ENCODE measurements at places on chromosomes 13 and 19.

- H3K36me3 ChIP-seq, result no peaks in the 10 kb centered on the region
- peaks cover 13% of the 10 kb centered on the region for H3K27me3 ChIP-seq
- DNase-seq, result no peak
- H3K4me3 ChIP-seq, result peak overlapping the region; percentile 17
- peaks cover 14% of the 10 kb centered on the region for H3K4me1 ChIP-seq
These were observed 1.9 kb downstream of the CBARP start for GRCh38 chr19:1235625-1236538.

GRCh38 chr13:105787632-105788031, 747.8 kb downstream of the EFNB2 start:
- no peaks in the 10 kb centered on the region for H3K4me1 ChIP-seq
- no peak for DNase-seq
- H3K36me3 ChIP-seq, result no peaks in the 10 kb centered on the region
- H3K27me3 ChIP-seq, result no peaks in the 10 kb centered on the region

DNA sequence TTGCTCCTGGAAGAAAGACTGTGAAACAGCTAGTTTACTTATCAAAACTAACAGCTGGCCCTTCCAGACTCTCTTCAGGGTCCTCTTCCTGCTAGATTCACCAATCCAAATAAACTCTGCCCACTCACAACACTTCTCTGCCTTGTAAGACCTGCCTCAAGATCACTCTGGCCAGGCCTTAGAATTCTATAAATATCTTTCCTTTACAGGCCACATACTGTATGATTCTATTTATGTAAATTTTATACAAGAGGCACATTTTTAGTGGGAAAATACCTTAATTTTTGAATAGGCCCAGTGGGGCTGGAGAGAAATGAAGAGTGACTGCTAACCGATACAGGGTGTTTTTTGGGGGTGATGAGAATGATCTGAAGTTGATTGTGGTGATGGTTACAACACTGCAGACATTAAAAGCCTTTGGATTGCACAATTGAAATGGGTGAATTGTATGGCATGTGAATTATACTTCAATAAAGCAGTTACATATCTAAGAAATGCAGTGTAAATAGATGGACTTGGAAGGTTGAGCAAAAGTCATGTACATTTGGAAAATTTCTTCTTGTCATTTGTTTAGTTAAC, 141.8 kb downstream of the GPC5 start:
- H3K27me3 ChIP-seq, result no peaks in the 10 kb centered on the region
- no peaks in the 10 kb centered on the region for H3K4me1 ChIP-seq
- no peak overlapping the region for H3K27ac ChIP-seq
- no peak for DNase-seq
- no peaks in the 10 kb centered on the region for H3K36me3 ChIP-seq
- H3K4me3 ChIP-seq, result no peak overlapping the region

DNA sequence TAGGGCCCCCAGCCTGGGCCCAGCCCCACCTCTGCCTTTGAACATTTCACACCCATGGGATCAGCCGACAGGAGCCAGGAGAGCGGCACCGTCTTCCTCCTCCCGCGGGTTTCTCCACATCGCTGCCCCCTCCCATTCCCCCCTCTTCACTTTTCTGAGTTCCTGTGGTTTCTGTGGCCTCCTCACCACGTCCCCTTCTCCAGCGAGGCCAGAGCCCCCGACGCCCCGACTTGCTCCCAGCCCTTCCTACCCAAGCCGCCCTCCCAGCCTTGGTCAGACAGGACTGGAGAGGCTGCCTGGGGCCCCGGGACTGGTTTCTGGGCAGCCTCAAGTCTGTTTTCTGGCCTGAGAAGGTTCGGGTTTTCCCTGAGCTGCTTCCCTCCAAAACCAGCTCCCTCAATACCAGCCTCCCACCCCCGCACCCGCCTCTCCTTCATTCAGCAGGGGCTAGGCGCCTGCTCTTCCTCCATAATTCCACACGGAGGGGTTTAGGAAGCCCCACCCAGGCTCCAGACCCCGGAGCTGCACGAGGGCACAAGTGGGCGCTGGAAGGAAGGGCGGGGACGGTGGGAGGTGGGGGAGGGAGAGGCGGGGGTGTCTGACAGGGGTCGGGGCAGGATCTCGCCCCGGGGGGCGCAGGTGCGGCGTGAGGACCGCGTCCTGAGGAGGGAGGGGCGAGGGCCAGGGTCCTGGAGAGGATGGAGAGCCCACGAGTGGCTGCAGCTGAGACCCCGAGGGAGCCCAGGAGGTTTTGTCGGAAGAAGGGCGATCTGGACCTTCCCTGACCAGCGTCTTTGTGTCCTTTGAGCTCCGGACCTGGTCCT, 4.0 kb upstream of the SIGLEC10 start:
- H3K4me1 ChIP-seq, result peaks cover 25% of the 10 kb centered on the region
- no peaks in the 10 kb centered on the region for H3K27me3 ChIP-seq
- H3K4me3 ChIP-seq, result peak overlapping the region; percentile 26

- H3K4me1 ChIP-seq, result peaks cover 11% of the 10 kb centered on the region
- no peak for DNase-seq
- H3K4me3 ChIP-seq, result no peak overlapping the region
- H3K27ac ChIP-seq, result no peak overlapping the region
- peaks cover 38% of the 10 kb centered on the region for H3K27me3 ChIP-seq
- no peaks in the 10 kb centered on the region for H3K36me3 ChIP-seq
These were observed 16.3 kb upstream of the PSMD8 start for GRCh38 chr19:38358071-38358470.

DNA sequence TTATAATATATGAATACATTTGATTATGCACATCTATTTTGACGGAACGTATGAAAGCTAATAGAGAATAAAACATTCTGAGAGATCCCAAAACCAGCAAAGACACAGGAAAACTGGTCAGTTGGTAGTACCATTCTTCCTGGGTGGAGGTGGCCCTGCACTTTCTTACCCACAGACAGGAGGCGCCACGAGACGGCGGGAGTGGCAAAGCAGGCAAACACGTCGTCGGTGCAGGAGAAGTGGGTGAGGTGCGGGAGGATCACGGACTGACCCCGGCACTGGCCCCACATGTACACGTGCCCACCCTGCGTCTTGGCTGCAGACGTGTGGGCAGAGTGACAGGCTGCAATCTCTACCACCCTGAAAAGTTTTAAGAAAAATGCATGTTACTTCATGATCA, 36.1 kb downstream of the RCBTB1 start:
- no peaks in the 10 kb centered on the region for H3K4me1 ChIP-seq
- peaks cover 17% of the 10 kb centered on the region for H3K36me3 ChIP-seq
- no peaks in the 10 kb centered on the region for H3K27me3 ChIP-seq
- no peak for DNase-seq

GRCh38 chr13:59677966-59678814, 485.5 kb downstream of the DIAPH3 start:
- H3K27me3 ChIP-seq, result no peaks in the 10 kb centered on the region
- no peak overlapping the region for H3K4me3 ChIP-seq
- H3K4me1 ChIP-seq, result peaks cover 3% of the 10 kb centered on the region
- H3K27ac ChIP-seq, result no peak overlapping the region
- H3K36me3 ChIP-seq, result no peaks in the 10 kb centered on the region
- DNase-seq, result no peak

- no peak overlapping the region for H3K27ac ChIP-seq
- H3K4me3 ChIP-seq, result no peak overlapping the region
- no peaks in the 10 kb centered on the region for H3K4me1 ChIP-seq
These were observed 171.5 kb upstream of the CSNK1A1L start for GRCh38 chr13:37277007-37277406.

- peaks cover 49% of the 10 kb centered on the region for H3K4me1 ChIP-seq
- peaks cover 16% of the 10 kb centered on the region for H3K36me3 ChIP-seq
- no peak for DNase-seq
- H3K27ac ChIP-seq, result peak overlapping the region; percentile 77
These were observed 23.0 kb downstream of the PIN1 start for GRCh38 chr19:9857920-9858746.

DNA sequence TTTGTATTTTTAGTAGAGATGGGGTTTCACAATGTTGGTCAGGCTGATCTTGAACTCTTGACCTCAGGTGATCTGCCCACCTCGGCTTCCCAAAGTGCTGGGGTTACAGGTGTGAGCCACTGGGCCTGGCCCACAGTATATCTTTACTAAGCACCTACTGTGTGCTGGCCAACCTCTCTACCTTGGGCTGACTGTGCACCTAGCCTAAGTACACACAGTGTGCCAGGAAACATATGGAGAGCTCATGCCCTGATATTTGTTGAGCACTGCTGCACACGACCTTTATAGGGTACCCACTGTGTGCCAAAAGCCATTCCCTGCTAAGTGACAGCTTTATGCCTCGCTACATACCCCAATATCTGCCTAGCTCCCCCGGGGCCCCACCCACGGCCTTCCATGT, 6.3 kb upstream of the ARHGAP45 start:
- H3K27ac ChIP-seq, result no peak overlapping the region
- DNase-seq, result no peak
- peaks cover 20% of the 10 kb centered on the region for H3K4me1 ChIP-seq
- H3K4me3 ChIP-seq, result no peak overlapping the region
- peaks cover 16% of the 10 kb centered on the region for H3K36me3 ChIP-seq

GRCh38 chr19:54633401-54633800, 3.1 kb downstream of the LILRB1 start:
- DNase-seq, result no peak
- no peaks in the 10 kb centered on the region for H3K36me3 ChIP-seq
- H3K27ac ChIP-seq, result no peak overlapping the region
- no peak overlapping the region for H3K4me3 ChIP-seq

DNA sequence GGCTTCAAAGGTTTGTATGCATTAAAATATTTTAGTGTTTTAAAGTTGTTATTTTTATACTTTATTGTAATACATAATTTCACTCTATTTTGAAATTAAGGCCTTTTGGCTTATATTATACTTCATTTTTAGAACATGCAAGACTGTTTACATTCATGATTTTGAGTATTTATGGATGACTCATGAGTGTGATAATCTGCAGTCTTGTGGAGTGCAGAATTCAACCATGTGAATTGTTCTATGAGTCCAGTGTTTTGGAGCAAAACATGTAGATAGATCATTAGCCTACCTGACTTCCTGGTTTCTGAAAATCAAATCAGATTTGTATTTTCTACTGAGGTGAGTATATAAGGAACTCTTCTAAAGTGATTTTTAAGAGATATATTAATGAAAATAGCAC, 241.8 kb downstream of the PCCA start:
- H3K4me1 ChIP-seq, result no peaks in the 10 kb centered on the region
- no peaks in the 10 kb centered on the region for H3K27me3 ChIP-seq
- peaks cover 8% of the 10 kb centered on the region for H3K36me3 ChIP-seq
- DNase-seq, result no peak
- H3K27ac ChIP-seq, result no peak overlapping the region

- peaks cover 7% of the 10 kb centered on the region for H3K4me1 ChIP-seq
- H3K36me3 ChIP-seq, result no peaks in the 10 kb centered on the region
These were observed 140.9 kb downstream of the KCNRG start for GRCh38 chr13:50156140-50156539.

DNA sequence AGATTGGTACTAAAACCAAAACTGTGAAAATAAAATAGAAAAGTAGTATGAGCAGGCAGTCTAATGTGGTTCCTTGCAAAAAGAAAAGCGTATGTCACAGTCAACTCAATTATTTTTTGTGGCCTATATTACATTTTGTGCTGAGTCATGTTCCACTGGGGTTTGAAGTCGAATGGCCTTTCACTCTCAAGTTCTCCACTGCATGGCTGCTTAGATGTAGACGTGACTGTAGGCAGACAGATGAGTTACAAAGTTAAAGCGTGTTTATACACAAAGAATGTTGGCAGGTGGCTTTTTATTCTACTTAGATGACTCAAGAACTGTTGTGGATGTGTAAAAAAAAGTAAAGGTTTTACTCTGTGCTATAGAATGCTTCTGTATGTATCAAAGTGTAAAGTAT, 133.9 kb downstream of the SLITRK6 start:
- no peak overlapping the region for H3K27ac ChIP-seq
- H3K4me3 ChIP-seq, result no peak overlapping the region
- no peaks in the 10 kb centered on the region for H3K4me1 ChIP-seq
- DNase-seq, result no peak

DNA sequence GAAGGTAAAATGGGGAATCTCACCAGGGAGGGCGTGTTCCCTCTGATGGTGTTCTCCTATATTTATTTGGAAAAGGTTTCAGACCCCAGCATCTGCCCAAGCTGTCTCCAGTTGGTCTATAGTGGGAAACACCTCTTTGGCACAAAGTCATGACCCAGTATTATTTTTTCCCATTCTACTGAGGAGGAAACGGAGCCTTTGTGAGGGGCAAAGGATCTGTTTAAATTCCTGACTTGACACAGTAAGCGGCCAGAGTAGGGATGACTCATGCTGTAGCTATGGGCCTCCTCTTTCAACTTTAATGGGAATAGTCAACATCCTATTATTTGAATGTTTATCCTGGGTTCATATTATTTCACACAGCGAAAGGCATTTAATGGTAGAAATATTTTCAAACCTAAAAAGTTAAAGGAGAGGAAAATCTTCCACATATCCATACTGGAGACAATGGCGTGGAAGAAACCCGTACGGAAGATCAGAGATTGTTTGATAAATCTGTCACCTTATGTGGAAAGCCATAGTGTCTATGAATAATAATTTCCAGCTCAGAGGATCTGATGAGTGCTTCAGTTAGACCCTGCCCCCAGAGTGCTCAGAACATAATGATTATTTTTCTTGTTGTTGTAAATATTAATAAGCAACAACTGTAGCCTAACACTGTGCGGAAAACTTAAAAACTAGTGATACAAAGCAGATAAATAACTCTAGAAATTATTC, 126.0 kb downstream of the FOXO1 start:
- H3K27ac ChIP-seq, result no peak overlapping the region
- H3K4me3 ChIP-seq, result no peak overlapping the region
- H3K36me3 ChIP-seq, result no peaks in the 10 kb centered on the region
- peaks cover 1% of the 10 kb centered on the region for H3K4me1 ChIP-seq

DNA sequence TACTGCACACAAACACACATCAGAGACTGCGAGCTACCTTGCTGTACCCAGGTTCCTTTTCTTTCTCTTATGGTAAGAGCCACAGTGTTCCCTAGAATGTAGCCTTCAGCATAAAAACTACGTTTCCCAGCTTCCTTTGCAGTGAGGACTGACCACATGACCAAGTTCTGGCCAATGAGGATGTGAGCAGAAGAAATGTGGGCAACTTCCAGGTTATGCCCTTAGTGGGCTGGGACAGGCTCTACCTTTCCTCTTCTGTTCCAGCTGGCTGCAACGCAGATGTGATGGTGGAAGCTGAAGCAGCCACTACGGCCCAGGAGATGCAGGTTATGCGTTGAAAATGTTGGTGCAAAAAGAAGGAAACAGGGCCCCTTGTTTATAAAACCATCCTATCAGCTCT, 27.5 kb downstream of the VRK3 start:
- no peak for DNase-seq
- peaks cover 65% of the 10 kb centered on the region for H3K36me3 ChIP-seq
- no peak overlapping the region for H3K27ac ChIP-seq
- H3K4me1 ChIP-seq, result peaks cover 8% of the 10 kb centered on the region
- H3K27me3 ChIP-seq, result no peaks in the 10 kb centered on the region

- H3K27ac ChIP-seq, result peak overlapping the region; percentile 90
- peaks cover 32% of the 10 kb centered on the region for H3K4me1 ChIP-seq
- peak; percentile 81 for DNase-seq
These were observed 4.0 kb upstream of the FLT3LG start for GRCh38 chr19:49469828-49470614.

Measured in activated T-helper 2 cell treated with anti-CD3 and anti-CD28 coated beads, Interferon-gamma antibody, Interleukin-2, Interleukin-4, amounts not matched to agents 10 μg/mL and 5 μg/mL and 100 μg/mL, durations not matched to agents 14 hours and 24 hours and 36 hours (primary cell).